ENCODE measurements at places on chromosomes 2 and 18. TPM values are rescaled to one million over a fixed set of nuclear protein-coding genes. Genes with fewer than 3 reads are reported as not detected.
A peak's percentile ranks its signal among the peaks of the same experiment; 100 is the strongest.

The POTEI gene
- total RNA-seq: 1.2 TPM

DNA sequence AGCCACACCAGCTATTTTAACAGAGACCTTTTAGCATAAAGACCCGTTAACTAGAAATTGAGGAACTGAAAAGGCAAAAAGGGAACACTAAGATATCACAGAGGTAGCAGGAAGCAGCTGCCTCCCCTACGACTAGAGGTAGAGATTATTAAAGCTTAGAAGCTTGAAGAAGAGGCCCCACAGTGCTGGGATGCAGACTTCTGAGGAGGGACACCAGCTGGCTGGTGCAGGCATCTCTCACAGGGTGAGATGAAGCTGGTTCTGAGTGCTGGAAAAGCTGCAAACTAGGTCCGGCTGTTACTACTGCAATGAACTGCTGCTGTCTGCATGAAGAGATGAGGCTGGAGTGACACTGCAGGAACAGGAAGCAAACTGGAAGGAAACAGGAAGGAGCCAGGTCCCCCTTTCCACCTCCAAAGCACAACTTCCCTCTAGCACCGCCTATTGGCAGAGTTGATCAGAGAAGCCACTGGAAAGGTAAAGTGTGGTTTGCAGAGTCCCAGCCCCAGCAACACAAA, 61.2 kb upstream of the MRPS9 start:
- no peaks in the 10 kb centered on the region for H3K4me1 ChIP-seq

The SOX11 gene
- total RNA-seq: not detected

The WNT10A gene
- 4.3 TPM for total RNA-seq

- H3K36me3 ChIP-seq: no peaks in the 10 kb centered on the region
- H3K27ac ChIP-seq: no peak overlapping the region
- DNase-seq: no peak
- H3K4me1 ChIP-seq: no peaks in the 10 kb centered on the region
- no peak overlapping the region for H3K4me3 ChIP-seq
Measured at GRCh38 chr18:9289698-9290097, 44.9 kb upstream of the TWSG1 start.

The RELCH gene
- 39.6 TPM for total RNA-seq

DNA sequence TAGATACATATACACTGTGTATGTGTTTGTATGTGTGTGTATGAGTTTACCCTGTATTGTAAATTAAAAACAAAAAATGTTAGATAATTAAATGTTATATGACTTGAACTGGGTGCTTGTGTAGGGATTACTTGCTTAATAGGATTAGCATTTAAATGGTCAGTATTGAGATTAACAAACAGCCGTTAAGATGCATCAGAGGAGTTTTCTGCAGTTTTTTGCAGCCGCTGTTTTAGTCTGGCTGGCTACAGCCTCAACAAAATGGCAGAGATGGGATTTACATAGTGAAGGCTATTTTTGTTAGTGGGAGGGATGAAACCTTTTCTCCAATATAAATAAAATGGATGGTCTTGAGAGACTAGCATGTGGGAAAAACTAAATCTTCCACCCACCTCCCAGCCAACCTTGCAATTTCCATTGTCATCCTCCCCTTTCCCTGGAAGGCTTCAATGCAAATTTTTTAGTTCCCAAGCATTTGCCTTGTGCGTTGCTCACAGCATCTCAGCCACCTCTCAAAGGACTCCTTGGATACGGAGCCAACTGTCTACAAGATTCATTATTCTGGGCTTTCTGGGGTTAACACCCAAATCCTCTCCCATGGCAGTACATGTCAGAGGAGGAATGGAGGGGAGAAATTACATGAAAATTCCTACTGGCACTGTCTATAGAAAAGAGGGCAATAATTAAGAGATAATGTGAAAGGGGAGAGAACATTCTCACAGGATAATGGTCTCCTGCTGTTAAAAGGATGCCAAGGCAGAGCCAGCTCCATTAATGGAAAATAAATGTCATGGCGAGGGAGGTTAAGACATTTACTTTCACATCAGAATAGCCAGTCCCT, 351.9 kb downstream of the CDH2 start:
- H3K27ac ChIP-seq: no peak overlapping the region
- H3K27me3 ChIP-seq: no peaks in the 10 kb centered on the region
- no peaks in the 10 kb centered on the region for H3K36me3 ChIP-seq
- no peaks in the 10 kb centered on the region for H3K4me1 ChIP-seq
- DNase-seq: no peak

The FRZB gene
- total RNA-seq: 85.3 TPM

DNA sequence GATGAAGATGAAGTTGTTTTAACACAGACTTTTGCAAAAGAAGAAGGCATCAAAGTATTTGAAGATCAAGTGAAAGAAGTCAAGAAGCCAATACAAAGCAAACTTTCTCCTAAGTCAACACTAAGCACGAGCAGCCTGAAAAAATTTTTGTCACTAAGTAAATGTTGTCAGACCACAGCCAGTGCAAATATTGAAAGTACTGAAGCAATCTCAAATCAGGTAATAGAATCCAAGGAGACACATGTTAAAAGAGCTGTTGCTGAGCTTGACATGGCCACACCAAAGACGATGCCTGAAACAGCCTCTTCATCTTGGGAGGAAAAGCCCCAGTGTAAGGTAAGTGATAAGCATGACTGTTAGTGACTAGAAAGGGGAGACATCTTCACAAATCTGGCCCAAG, 75.1 kb downstream of the FSIP2 start:
- no peak overlapping the region for H3K4me3 ChIP-seq
- H3K36me3 ChIP-seq: no peaks in the 10 kb centered on the region
- H3K27me3 ChIP-seq: no peaks in the 10 kb centered on the region

GRCh38 chr18:58934933-58935577, 70.4 kb downstream of the ZNF532 start:
- peaks cover 9% of the 10 kb centered on the region for H3K4me1 ChIP-seq
- H3K36me3 ChIP-seq: peaks cover under 1% of the 10 kb centered on the region
- H3K27ac ChIP-seq: no peak overlapping the region
- no peak for DNase-seq
- H3K4me3 ChIP-seq: no peak overlapping the region
- no peaks in the 10 kb centered on the region for H3K27me3 ChIP-seq

The SLC19A3 gene
- 4.5 TPM for total RNA-seq

- no peak overlapping the region for H3K27ac ChIP-seq
- peaks cover 41% of the 10 kb centered on the region for H3K4me1 ChIP-seq
- H3K4me3 ChIP-seq: no peak overlapping the region
Measured at GRCh38 chr18:7623681-7624080, 56.6 kb downstream of the PTPRM start.

GRCh38 chr2:84958135-84959059, 12.6 kb upstream of the KCMF1 start:
- no peak overlapping the region for H3K4me3 ChIP-seq
- H3K36me3 ChIP-seq: no peaks in the 10 kb centered on the region
- H3K27me3 ChIP-seq: no peaks in the 10 kb centered on the region
- peaks cover 14% of the 10 kb centered on the region for H3K4me1 ChIP-seq
- DNase-seq: peak; percentile 62

- H3K4me1 ChIP-seq: no peaks in the 10 kb centered on the region
- no peaks in the 10 kb centered on the region for H3K36me3 ChIP-seq
- no peak overlapping the region for H3K4me3 ChIP-seq
- DNase-seq: no peak
- no peaks in the 10 kb centered on the region for H3K27me3 ChIP-seq
- no peak overlapping the region for H3K27ac ChIP-seq
Measured at GRCh38 chr2:191625016-191625415, 52.9 kb upstream of the NABP1 start.

DNA sequence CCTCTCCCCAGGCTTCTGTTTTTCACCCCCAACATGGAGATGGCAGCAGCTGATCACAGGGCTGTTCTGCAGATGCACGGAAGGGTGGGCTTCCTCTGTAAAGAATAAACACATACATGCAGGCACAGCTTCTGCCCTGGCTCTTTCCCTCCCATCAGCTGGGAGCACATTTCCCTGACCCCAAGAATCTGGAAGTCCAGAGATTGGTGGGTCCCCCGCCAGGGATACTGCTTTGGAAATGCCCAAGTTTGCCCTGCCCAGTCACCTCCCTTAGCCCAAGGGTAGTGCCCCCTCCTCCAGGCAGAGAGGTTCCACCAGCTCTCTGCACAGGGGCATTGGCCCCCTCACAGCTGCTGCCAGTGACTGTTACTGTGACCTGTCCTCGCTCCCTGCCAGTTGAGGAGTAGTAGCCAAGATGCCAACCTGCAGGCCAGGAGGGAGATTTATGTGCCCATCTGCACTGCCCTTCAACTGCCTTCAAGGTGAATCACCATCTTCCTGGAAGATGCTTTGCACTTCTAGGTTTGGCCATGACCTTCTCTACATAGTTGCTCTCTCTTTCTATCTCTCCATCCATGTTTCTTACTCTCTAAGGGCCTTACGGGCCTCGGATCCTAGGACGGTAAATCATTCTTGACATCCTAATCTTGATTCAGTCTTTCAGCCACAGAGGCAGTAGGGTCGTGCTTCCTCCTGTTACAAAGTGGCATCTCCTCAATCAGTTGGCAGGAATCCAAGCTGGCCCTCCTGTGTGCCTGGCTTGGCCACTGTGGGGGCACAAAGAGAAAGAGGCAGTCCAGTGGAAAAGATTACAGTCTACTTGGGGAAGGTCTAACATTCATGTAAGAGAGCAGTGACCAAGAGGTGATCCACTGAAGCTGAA, 121.8 kb downstream of the CTIF start:
- H3K27me3 ChIP-seq: no peaks in the 10 kb centered on the region
- H3K36me3 ChIP-seq: peaks cover 5% of the 10 kb centered on the region
- H3K4me3 ChIP-seq: no peak overlapping the region
- H3K27ac ChIP-seq: no peak overlapping the region
- DNase-seq: peak; percentile 24

The SKOR2 gene
- not detected for total RNA-seq

- H3K36me3 ChIP-seq: no peaks in the 10 kb centered on the region
- H3K4me1 ChIP-seq: no peaks in the 10 kb centered on the region
- H3K27ac ChIP-seq: no peak overlapping the region
Measured at GRCh38 chr2:154556146-154556545, 142.3 kb upstream of the KCNJ3 start.

DNA sequence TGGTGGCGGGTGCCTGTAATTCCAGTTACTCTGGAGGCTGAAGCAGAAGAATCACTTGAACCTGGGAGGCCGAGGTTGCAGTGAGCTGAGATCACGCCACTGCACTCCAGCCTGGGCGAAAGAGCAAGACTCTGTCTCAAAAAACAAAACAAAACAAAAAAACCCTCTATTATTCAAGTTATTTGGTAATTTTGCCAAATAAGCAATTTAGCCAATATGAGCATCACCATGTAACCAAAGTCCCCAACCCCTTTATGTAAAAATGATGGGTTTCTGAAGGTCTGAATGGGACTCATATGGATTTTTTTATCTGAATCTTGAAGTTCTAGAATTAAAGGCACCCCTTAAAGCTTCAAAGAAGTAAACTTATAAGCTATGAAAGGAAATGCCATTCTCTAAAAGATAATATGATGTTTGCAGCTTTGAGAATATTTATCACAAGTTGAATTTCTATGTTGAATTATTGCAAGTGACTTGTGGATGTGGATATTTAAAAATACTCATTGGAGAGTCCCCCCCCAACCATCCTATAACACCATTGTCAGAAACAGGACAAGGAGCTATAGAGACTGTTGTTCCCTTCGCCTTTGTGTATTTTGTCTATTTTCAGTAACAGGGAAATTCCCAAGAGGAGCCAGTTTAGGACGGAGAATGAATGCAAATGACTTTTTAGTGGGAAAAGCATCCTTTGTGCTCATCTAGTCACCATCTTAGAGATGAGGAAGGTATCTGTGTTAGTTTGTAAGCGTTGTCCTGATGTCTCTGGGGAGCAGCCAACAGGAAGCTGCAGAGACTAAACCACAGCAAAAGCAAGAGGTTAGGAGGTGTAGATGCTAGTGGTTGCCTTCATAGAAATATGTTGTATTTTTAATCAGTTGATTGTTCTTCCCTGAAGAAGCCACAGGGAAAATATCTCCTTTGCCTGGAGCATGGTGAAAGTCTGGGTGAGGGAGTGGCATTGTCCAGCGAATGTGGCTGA, 68.3 kb downstream of the TET3 start:
- DNase-seq: no peak
- H3K36me3 ChIP-seq: peaks cover 21% of the 10 kb centered on the region
- no peak overlapping the region for H3K27ac ChIP-seq
- no peaks in the 10 kb centered on the region for H3K4me1 ChIP-seq
- no peaks in the 10 kb centered on the region for H3K27me3 ChIP-seq

- peak; percentile 65 for DNase-seq
- H3K27ac ChIP-seq: no peak overlapping the region
- H3K4me1 ChIP-seq: no peaks in the 10 kb centered on the region
- H3K27me3 ChIP-seq: no peaks in the 10 kb centered on the region
- H3K36me3 ChIP-seq: no peaks in the 10 kb centered on the region
Measured at GRCh38 chr2:10222-10875, 36.0 kb downstream of the FAM110C start.

The GIGYF2 gene
- total RNA-seq: 87.4 TPM

The PPP1R7 gene
- 40.9 TPM for total RNA-seq

The POTEE gene
- total RNA-seq: not detected

DNA sequence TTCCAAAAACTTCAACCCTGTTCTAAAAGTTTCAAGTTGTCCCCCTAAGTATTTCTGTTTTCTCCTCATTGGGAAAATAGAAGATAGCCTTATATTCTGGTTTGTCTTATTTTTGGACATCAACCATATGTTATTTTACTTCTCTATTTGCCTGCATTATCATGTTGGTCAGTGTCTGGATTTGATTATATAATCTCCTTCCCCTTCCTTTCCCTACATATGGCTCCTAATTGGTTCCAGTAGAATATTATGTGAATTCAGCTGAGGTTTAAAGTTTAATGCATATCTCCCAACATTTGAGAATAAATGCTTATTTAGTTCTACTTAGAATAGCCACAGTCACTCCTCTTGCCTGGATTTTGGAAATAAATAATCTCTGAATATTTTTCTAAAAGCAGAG, 66.9 kb downstream of the OXER1 start:
- no peak overlapping the region for H3K4me3 ChIP-seq
- no peak overlapping the region for H3K27ac ChIP-seq
- no peaks in the 10 kb centered on the region for H3K27me3 ChIP-seq
- peaks cover 16% of the 10 kb centered on the region for H3K36me3 ChIP-seq
- H3K4me1 ChIP-seq: peaks cover 13% of the 10 kb centered on the region
- DNase-seq: no peak

The UGT1A4 gene
- 7.2 TPM for total RNA-seq

DNA sequence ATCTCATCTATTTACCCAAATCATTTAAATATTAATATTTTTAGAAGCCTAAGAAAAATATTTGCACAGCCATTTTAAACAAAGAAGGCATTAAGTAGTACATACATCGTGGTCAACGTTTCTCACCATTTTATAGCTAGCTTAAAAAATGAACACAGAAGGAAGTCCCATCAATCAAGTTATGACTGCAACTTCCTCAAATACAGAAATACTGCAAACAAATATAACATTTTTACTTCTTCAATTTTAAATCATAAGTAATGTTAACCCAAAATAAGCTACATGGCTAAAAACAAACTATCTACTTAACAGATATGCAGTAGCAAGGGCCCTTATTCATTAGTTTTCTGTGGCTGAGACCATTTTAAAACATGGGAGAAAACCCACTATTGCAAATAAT, 30.6 kb downstream of the ITSN2 start:
- H3K27ac ChIP-seq: no peak overlapping the region
- no peaks in the 10 kb centered on the region for H3K27me3 ChIP-seq
- no peaks in the 10 kb centered on the region for H3K36me3 ChIP-seq
- H3K4me3 ChIP-seq: no peak overlapping the region
- H3K4me1 ChIP-seq: peaks cover 70% of the 10 kb centered on the region
- no peak for DNase-seq

All from stomach (tissue), 19 donors.